ENCODE measurements at places on chromosomes 11 and 22.

GRCh38 chr11:12270215-12270797, 107.1 kb upstream of the PARVA start:
- no peak for DNase-seq

DNA sequence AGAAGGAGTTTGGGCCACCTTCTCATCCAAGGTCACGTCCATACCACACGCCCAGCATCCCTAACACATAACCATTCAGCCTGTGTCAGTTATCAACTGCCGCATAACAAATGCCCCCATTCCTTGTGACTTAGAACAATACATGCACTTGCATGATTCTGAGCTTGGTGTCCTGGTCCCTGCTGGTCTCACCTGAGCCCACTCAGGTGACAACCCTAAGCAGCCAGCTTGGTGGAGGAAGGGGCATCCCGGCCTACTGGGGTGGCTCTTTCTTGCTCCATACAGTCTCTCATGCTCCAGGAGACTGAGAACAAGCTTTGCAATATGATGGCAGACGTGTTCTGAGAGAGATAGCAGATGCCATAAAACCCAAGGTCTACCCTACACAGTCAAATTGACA, 1276.9 kb downstream of the TBC1D22A start:
- no peak for DNase-seq

DNA sequence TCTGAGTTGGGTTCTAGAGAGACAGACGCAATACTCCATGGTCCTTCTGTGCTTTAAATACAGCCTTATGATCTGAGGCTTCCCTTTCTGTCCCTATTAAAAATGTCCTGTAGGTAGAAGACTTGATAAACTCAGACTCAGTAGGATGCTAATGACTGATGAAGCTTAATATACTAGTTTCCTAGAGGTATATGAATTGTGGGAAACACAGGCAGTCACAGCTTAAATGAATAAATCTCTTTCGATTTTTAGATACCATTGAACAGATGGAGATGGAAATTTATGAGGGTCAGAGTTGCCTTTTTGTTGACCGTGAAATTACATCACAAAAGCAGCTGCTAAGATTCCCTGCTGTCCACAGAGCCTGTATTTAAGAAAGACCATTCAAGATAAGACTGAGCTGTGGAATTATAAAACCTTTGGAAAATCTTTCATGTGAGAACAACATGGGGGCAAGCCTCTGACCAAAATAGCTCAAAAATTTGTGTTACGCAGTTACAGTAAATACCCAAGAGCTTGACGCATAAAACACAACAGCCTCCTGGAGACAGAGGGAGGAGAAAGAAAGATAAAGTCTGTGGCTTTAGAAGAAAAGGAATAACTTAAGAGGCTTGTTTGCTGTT, 172.3 kb downstream of the AASDHPPT start:
- peak; percentile 46 for DNase-seq

- no peak for DNase-seq
Observed at GRCh38 chr22:48478529-48479265, 1349.0 kb downstream of the BRD1 start.

- no peak for DNase-seq
Observed at GRCh38 chr11:15347969-15348734, 233.4 kb downstream of the INSC start.
